Breast epithelium (tissue), 4 donors: ENCODE measurements at places on chromosomes 1 and 21. TPM values are rescaled to one million over a fixed set of nuclear protein-coding genes. Genes with fewer than 3 reads are reported as not detected.

KIF26B gene
- 0.32 TPM for total RNA-seq

TATDN3 gene
- total RNA-seq = 15.5 TPM

- H3K27ac ChIP-seq = peak overlapping the region; percentile 34
- DNase-seq = no peak
- H3K4me3 ChIP-seq = no peak overlapping the region
- H3K27me3 ChIP-seq = no peaks in the 10 kb centered on the region
Observed at GRCh38 chr21:32377991-32378390, 14.8 kb downstream of the URB1 start.

DNA sequence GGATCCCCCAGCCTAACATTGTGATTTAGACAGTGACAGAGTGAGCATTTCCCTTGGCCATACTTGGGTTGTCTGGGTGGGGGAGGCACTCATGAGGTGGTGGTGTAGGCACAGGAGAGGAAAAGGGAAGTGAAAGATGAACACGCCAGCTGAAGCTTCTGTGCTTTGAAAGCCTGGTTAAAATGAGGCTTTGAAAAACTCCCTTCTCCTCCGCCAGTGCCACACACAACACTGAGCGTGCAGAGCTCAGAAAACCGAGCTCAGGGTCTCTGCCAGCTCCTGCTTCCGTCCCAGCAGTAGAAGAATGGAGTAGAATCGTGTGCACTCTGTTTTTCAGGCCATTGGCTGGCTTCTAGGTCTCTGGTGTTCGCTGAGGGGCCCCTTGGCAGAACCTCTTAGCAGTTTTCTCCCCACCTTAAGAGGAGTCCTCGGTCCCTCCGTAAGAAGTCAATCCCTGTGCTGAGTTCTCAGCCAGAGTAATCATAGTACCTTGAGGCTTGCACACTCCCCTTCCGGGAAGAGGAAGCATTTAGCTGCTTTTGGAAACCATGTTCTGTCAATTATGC is 12.9 kb downstream of the PLEKHM2 start:
- no peak overlapping the region for H3K4me3 ChIP-seq
- DNase-seq = no peak
- H3K36me3 ChIP-seq = no peaks in the 10 kb centered on the region
- peak overlapping the region; percentile 23 for H3K27ac ChIP-seq
- H3K4me1 ChIP-seq = no peaks in the 10 kb centered on the region
